ENCODE measurements at places on chromosomes 2 and 18.
A peak's percentile ranks its signal among the peaks of the same experiment; 100 is the strongest.

- DNase-seq: no peak
These were observed 120.3 kb downstream of the ACOXL start for GRCh38 chr2:110852541-110853263.

DNA sequence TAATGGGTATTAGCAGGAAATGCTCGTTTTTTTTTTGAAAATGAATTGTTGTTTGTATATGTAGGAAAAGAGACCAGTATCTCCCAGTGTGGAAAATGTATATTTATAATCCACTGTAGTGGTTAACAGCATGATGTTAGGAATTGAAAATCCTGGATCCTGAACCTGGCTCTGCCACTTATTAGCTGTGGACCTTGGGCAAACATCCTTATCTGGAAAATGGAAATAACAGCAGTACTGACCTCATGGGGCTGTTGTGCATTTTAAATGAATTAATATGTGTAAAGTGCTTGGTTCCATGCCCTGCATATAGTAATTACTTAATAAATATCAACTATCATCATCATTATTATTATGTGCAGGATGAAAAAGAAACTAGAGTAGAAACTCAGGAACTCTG is 251.3 kb downstream of the CDCA7 start:
- no peak for DNase-seq

DNA sequence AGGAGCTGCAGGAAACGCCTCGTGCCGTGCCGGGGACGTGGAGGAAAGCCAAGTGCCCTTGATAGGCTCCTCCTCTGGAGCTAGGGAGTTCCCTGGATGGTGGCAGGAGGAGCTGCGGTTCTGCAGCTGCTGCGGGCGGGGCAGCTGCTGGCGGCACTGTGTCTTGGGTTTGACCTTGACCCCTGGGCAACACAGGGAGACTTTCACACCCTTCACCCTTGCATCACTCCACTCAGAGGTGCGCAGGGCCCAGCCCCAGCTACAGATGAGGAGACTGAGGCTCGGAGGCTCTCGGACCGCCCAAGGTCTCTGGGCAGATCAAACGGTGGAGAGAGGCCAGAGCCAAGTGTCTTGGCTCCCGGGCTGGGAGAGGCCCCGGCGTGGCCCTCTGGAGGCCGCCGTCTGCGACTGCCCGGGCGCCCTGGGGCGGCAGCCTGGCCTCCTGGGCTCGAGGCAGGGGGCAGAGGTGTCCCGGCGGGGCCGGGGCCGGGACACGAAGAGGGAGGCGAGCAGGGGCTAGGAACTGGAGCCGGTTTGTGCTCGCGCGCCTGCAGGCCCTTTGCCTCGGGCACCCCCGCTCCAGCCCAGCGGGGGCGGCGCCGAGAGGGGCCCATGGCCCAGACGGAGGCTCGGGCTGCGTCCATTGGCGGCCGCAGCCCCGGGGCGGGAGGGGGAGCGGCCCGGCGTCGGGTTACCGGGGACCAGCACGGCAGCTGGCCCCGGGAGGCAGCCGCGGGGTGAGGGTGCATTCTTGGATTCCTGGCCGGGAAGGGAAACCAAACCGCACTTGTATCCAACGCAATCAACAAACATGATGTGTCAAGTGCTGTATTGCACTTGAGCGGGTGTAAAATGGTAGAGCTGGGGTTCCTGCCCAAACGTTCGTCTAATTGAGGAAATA is 129.6 kb upstream of the SLC1A4 start:
- DNase-seq: peak; percentile 70

DNA sequence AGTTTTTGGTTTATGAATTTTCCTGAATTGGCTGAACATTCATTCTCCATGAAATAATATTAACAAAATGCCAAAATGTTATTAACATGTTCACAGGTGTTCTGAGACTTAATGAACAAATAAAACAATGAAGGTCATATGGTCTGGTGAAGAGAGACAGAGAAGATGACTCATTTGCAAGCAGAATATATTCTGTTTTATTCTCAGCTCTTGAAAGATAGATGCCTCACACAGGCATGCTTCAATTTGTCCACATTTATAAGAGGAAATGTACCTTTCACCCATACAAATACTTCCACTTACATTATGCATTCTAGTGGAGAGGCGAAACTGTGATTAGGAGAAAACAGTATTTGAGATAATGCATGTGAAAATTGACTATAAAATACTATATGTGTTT is 75.4 kb upstream of the PGAP1 start:
- DNase-seq: no peak

DNA sequence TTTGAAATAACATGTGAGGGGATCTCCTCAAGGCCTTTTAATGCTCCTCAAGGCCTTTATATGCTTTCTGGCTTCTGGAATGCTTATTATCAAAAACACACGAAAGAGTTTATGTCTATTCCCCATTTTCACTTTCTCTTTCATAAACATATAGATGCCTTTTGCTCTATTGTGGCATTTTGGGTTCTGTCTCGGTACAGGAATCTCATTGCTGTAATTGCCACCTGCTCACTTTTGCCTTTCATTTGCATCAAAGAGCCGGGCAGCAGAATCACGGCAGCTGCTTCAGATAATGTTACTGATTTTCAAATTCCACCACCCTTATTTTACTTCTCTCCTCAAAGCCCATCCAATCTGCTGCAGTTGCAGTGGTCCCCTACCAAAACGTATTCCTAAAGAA is 54.8 kb upstream of the LPIN2 start:
- DNase-seq: no peak

DNA sequence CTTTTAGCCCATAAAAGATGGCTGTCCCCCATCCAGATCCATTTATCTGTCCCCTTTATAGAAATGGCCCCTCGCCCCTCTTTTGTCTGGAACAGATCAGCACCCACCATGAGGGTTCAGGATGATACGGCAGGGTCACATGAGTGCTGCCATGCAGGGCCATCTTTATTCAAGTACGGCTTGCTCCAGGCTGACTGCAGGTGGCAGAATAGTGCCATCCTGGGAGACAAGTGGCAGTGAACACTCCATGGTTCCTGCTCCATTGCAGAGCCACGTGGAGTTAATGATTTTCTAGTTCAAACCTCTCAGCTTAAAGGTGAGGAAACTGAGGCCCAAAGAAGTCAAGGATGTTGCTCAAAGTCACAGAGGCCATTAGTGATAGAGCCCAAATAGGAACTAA is 180.6 kb downstream of the CLIP4 start:
- peak; percentile 50 for DNase-seq

GRCh38 chr2:145644820-145645302 is 1124.9 kb upstream of the ZEB2 start:
- peak; percentile 32 for DNase-seq

- DNase-seq: no peak
These were observed 19.6 kb downstream of the CEP68 start for GRCh38 chr2:65075605-65076344.

DNA sequence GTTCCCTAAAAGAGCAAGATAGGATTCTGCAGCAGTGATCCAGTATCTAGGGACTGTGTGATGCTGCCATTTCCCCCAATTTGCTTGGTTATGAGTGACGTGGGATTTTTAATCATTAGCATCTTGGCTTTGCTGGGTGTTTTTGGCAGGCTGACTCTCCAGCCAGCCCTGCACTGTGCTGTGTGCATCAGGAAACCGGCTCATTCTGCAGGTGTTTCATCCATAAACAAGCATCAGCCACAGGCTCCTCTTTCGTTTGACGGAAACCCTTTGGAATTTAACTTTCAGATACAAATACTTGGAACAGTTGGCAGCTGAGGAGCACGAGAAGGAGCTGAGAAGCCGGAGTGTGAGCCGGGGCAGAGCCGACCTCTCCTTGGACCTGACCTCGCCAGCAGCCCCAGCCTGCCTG is 135.9 kb downstream of the TPGS2 start:
- no peak for DNase-seq

DNA sequence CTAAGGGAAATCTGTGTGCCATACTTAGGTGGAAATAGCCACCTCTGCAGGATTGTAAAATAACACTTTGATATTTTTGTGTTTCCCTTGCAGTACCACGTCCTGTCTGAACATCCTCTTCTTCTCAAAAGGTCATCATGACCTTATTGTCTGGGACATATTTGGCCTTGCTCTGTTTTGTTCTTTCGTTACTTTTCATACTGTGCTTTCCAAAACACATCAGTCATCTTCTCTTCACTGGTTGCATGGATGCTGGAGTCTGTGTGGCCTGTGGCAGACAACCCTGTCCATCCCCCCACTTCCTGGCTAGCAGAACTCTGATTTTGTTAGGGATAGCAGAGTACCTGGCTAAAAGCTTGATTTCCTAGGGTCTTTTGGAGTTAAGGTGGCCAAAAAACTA is 9.4 kb upstream of the GREB1 start:
- no peak for DNase-seq

GRCh38 chr2:169741-170140 is 94.1 kb downstream of the SH3YL1 start:
- DNase-seq: no peak

GRCh38 chr2:215356334-215356947 is 44.6 kb downstream of the ATIC start:
- DNase-seq: no peak

GRCh38 chr2:136069773-136070172 is 48.2 kb downstream of the CXCR4 start:
- no peak for DNase-seq

DNA sequence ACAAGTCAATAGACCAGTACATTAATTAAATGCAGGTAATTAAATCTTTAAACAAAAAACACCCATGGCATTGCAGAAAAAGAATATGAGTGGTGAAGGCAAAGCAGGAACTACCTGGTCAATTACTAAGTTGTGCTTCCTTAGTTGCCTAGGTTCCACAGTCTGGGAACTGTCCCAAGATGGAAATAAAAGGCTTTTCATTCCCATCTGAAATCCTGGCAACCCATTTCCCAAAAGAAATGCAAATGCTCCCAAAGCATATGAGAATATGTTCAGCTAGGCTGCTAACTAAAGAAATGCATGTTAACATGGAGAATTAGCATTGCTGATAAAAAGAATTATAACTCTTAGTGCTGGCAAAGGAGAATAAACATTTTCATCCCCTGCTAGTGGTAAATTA is 177.8 kb downstream of the TMEM163 start:
- no peak for DNase-seq

DNA sequence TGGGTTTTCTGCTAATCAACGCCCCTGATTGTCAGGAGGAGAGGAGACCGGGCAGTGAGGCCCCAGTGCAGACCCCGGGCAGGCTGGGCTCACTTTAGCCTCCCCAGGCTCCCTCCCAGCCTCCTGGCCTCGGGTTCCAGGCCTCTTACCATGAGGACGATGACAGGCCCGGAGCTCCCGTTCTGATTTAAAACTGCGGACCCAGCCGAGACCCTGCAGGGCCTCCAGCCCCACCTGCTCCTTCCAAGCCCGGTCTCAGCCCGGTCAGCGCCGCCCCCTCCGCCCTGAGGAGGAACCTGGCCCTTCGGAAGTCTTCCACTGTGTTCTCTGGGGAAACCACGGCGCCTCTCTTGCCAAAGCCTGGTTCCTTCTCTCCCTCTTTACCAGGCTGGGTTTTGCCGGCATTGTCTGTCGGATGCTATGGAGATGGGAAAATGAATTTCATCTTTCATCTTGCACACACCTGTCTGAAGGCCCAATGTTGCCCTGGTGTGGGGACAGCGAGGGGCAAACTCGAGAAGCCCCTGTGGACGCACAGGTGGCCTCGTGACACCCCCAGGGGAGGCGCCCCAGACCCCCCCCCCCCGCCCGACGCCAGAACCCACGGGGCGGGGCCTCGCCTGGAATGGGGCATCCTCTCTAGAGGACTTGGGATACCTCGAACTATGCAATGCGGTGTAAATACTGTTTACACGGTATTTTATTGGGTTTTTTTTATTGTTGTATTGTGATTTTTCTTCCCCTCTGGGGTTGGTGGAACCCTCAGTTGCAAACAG is 37.7 kb upstream of the CTDP1 start:
- no peak for DNase-seq
